H4 (cell line): ENCODE measurements at places on chromosomes 5 and 9.

DNA sequence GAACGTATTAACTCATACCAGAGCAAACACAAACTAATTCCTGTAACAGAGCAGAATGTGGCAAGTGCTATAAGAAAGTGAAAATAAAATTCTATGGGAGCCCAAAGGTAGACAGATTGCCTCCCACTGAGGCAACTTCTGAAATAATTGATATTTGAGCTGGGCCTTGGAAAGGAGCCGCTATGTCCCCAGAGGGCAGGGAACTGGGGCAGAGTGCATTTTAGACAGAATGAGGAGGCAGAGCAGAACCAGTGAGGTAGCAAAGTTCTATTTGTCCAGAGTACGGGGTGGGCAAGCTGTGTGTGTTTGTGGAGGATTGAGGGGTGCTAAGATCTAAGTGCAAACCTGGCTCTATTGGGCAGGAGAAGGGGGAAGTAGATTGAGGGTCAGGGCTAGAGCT lies 19.8 kb downstream of the CDO1 start:
- no peak for DNase-seq

DNA sequence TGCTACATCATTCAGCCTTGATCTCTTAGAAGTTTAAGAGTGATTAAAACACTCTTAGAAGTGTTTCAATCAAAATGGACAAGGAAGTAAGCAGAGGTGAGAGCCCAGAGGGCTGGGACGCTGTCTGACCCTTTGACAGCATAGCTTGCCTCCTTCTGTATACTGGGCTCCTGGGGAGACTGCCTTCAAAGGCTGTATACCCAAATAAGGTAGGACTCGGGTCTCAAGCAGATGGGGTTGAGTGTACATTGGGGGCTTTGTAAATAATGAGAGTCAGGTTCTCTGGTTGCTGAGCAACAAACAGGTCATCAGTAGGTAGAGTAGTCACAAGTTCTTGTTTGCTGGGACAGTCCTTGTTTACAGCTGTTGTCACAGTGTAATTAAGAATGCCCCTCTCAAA lies 97.1 kb downstream of the PJA2 start:
- no peak for DNase-seq

DNA sequence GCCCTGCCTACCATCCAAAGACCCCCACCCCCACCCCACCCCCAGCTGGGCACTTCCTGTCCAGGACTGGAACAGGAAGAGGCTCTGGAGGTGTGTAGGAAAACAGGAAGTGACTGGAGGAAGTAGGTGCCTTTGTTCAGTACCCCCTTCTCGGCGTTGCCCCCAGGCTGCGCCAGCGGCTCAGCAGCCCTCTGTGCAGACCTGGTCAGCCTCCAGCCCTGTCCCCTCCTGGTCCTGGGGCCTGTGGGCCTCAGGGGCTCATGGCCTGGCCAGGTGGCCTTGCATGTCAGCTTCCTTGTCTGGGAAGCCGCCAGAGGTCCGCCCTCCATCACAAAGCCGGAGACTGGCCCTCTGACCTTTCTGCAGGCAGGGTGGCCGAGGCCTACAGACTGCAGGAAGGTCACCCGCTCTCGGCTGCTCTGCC lies 26.0 kb downstream of the FLT4 start:
- no peak for DNase-seq

DNA sequence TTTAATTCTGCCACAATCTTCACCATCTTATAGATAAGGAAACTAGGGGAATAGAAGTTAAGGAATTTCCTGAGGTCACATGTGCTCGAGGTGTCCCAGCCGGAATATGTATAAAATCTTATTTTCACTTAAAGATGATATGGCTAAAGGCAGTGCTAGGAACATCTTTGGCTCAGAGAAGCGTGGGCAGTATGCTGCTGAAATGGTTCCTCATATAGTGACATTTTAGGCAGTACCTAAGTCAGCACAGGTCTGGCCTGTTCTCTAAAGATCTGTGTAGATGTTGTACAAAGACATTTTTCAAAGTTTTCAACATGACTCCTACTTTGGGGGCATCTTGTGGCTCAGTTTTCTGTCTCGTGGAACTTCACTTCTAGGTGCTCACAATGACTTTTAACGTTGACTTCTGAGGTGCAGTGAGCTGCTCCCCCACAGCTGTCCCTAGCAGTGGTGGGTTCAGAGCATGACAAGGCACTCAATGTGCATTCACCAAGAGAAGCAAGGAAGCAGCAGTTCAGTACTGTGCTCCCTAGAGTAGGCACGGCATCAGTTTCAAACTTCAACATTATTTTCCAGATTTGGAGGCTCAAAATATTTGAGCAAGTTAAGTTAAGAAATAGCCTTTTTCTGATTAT lies 40.3 kb downstream of the TNFAIP8 start:
- no peak for DNase-seq
